Stimulated activated CD8-positive, alpha-beta memory T cell treated with anti-CD3 and anti-CD28 coated beads, Interleukin-2, amount 100 ng/mL, for 1 hour (primary cell): ENCODE measurements at places on chromosomes 4 and X.

GRCh38 chr4:5708449-5709206 lies at the start of gene EVC2:
Gene EVC2 (minus strand): TSS chr4:5708559. CDS start chr4:5708513, 46 bp downstream.
- DNase-seq = peak; percentile 16

DNA sequence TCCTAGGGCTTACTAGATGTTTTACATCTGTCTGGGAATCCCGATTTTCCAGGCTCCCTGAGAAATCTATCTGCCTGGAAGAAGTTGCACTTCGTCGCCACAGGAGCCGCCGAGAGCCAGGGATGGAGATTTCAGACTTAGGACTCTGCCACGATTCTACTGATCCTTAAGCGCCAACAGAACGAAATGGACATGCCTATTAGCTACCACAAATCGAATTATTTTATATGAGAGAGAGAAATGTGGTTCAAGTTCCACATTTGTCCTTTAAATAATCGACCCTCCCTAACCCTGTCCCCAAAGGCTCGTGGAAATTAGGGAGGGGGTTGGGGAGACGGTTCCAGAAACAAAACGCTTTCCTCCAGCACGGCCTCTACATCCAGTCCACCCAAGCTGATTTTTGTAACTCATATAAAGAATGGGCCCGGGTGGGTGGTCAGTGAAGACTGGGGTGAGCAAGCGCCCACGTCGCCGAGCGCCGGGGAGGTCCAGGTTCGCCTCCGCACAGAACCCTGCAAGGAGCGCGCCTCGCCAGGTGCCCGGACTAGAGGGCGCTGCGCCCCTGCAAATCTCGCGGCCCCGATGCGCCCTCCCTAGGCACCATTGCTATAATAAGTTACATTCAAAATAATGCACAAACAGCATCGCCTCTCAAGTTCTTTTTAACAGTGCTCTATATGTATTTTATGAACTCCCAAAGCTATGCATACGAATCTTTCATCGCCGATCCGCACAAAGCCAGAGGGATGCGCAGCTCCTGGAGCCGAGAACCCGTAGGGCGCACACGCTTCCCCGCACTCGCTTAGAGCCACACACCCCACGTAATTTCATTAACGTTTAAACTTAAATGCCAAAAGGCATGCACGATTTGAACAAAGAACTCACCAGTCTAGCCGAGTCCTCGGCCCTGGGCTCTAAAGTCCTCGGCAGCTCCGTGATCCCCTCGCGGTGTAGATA lies 2.1 kb upstream of the FAT1 start:
- no peak for DNase-seq

GRCh38 chr4:41214136-41214824 lies at the start of gene APBB2:
Gene APBB2 (minus strand): TSS chr4:41214542. CDS start chr4:41033254, 181,288 bp downstream.
- DNase-seq = no peak

GRCh38 chrX:7603387-7603786 lies 239.6 kb upstream of the VCX start:
- no peak for DNase-seq

DNA sequence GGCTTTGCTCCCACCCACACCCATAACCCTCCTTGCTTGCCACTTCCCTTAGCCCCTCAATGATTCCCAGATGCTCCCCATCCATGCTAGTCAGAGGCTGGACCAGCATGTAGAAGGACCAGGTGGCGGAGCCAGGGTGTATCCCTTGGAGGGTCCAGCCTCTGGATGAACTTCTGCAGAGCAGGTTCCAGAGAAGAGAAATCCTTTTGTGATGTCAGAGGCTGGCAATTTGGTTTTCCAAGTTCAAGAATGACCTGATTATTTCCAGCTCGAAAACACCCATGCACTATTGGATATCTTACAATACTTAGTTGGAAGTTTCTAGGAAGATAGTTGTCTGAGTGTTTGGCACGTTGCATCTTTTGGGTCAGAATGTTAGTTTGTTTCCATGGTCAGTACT lies 168.3 kb upstream of the RPS6KA3 start:
- no peak for DNase-seq

- no peak for DNase-seq
Measured at GRCh38 chr4:4818415-4819212, 40.9 kb upstream of the MSX1 start.

- no peak for DNase-seq
Measured at GRCh38 chrX:132414404-132414803, 74.4 kb downstream of the MBNL3 start.

DNA sequence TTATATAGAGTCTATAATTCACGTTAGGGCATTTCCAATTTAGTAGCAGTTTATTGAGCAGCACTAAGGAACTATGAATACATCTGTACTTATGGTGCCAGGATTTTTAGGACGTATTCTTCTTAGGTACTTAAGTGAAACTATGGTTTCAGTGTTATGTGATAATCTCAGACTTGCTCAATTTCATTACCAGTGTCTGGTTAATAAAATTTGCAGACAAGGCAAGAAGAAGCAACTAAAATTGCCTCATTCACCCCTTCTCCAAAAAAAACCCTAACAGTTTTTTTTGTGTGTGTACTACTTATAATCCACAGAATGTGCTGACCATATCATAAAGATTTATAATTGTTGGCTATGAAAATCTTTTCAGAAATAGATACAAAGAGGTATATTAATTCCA lies 6.0 kb upstream of the CXCL10 start:
- DNase-seq = no peak

GRCh38 chr4:16731776-16732380 lies 166.6 kb downstream of the LDB2 start:
- no peak for DNase-seq

- DNase-seq = no peak
Measured at GRCh38 chr4:112966701-112967488, 82.6 kb upstream of the ANK2 start.

DNA sequence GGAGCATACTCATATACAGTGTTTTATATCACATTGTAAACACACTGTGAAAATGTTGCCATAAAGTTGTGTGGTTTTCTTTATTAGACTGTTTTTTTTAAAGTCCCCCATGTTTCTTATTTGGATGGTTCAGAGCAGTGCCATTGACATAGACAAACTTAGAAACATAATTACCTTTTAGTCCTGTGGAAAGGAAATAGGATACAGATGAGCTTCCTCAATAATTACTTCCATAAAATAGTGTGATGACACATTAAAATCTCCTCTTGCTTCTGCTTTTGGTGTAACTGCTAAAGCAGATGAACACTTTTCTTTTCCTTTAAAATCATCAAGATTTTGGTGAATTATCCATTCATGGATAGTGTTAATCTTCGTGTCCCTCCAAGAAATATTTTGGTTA lies 52.9 kb upstream of the LIMCH1 start:
- DNase-seq = no peak

DNA sequence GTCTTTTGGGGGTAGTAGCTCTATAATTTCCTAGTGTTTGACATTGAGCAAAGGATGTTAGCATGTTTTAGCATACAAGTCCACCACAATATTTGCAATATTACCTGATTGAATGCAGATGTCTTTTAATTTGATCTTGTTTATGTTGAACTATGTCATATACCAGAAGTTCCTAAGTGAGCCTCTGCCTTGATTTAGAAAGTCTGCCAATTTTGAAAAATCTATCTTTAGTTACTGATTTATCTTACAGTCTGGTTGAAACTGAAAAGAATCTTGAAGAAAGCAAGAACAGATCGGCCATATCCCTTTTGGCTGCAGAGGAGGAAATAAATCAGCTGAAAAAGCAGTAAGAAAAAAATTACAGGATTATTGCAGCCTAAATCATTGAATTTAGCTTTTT lies 18.5 kb downstream of the SPATA18 start:
- no peak for DNase-seq

GRCh38 chrX:16185725-16186136 lies 18.4 kb downstream of the MAGEB17 start:
- no peak for DNase-seq

DNA sequence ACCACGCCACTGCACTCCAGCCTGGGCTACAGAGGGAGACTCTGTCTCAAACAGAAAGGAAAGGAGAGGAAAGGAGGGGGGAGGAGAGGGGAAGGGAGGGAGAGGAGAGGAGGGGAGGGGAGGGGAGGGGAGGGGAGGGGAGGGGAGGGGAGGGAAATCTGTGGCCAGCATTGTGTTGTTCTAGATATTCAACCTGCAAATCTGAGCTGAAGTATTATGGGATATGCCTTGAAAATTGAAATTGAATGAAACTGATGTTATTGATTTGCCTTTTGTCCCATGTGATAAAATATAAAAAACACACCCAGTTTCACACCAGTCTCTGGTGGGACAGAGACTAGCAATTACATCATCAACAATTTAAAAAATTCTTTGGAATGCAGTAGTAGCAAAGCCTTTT lies 1.5 kb downstream of the SMIM31 start:
- DNase-seq = no peak

- no peak for DNase-seq
Measured at GRCh38 chrX:39752815-39753214, 344.9 kb downstream of the BCOR start.

DNA sequence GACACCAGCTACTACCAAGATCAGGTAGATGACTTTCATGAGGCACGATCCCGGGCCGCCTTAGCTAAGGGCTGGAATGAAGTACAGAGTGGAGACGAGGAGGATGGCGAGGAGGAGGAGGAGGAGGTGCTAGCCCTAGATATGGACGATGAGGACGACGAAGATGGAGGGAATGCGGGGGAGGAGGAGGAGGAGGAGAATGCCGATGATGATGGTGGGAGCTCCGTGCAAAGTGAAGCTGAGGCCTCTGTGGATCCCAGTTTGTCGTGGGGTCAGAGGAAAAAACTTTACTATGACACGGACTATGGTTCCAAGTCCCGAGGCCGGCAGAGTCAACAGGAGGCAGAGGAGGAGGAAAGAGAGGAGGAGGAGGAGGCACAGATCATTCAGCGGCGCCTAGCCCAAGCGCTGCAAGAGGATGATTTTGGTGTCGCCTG lies 481 bp downstream of the UTP3 start:
- DNase-seq = no peak

DNA sequence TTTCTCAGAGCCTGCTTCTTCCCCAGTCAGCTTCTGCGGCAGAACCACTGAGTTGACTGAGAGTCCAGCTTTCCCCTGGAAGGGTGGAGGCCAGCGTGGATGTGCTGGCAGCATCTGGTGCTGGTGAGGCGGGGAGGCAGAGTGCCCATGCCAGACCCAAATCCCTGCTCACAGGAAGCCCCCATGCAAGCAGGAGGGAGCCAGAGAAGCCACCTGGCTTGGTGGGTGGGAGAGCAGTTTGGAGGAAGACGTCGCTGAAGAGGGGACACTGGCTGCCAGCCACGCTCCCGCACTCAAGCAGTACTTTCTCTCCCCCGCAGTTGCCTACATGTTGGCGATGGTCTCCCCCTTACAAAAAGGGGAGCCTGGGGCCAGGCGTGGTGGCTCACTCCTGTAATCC lies 6.0 kb downstream of the PDZD4 start:
- DNase-seq = no peak

DNA sequence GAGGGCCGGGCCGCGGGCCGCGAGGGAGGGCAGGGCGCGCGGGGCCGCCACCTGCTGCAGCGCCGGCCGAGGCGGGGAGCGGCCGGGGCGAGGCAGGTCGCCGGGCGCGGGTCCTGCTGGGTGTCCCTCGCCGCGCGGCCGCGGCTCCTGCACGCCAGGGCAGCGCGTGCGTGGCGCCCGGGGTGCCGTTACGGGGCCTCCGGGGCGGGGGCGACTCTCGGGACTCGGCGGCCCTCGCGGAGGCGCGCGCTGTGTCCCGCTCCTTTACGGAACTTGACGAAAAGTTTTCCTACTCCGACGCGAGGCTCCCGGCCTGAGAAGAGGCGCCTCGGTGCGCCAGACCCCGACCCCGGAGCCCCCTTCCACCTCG lies 329 bp downstream of the TBC1D14 start:
- DNase-seq = no peak

DNA sequence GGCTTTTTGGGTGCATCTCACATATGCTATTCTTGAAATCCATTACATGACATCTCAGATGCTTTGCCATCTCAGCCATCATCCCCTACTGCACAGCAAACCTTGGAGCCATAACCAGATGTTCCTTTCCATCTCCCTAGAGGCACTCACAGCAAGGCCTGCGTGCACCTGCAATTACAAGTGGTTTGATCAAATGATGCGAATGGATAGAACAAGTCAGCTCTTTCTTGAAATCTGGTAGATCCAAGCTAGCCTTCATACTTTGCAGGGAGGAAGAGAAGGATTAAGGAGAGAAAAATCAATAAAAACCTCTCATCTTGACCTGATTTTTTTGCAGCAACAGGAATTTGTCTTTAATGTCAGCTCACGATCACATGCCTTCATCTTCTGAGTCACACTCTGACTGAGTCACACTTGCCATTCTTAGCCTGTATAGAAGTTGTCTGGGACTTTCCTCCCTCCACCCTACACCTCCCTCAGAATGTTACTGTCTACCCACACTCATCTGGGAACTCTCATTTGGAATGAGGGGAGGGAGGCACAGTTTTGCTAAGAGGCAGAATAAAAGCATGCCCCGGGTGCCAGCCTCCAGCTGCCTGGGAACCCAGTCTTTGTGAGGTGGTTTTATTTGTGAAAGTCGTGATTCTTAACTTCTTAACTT lies 11.9 kb upstream of the TRIML1 start:
- DNase-seq = no peak

- no peak for DNase-seq
Measured at GRCh38 chr4:94802091-94802490, 44.3 kb downstream of the BMPR1B start.

DNA sequence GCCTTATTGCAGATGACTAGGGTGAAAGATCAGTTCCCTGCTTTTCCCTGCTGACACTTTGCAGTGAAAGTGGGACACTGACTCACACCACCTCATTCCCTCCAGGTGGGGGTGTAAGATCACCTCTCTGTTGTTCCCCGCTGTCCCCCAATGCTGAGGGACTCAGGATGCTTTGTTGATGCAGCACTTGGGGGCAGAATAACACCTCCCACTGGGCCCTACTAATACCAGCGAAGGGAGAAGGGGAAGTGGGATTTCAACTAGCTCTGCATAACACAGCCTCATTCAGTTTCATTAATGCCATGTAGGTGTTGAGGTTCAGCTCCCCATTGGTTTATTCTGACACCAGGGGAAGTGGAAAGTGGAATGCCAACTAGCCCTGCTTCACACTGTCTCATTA lies 43.6 kb upstream of the IL1RAPL2 start:
- no peak for DNase-seq

GRCh38 chr4:1813231-1813630 lies 20.1 kb downstream of the FGFR3 start:
- DNase-seq = no peak

DNA sequence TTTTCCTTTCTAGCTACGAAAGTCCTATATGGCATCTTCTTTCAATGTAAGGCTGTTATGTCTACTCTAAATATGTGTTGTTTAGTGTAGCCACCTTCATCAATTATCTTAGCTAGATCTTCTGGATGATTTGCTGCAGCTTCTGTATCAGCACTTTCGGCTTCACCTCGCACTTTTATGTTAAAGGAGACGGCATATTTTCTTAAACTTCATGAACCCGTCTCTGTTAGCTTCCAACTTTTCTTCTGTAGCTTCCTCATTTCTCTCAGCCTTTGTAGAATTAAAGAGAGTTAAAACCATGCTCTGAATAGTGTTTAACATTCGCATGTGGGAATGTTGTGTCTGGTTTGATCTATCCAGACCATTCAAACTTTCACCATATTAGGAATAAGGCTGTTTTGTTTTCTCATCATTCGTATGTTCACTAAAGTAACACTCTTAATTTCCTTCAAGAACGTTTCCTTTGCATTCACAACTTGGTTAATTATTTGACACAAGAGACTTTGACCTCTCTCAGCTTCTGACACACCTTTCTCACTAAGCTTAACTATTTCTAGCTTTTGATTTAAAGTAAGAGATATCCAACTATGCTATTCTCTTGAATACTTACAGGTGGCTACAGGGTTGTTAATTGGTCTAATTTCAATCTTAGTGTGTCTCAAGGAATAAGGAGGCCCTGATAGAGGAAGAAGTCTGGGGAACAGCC lies 476.8 kb downstream of the GABRG1 start:
- DNase-seq = no peak
